Stimulated activated CD4-positive, alpha-beta T cell treated with anti-CD3 and anti-CD28 coated beads, Interleukin-1b, Interleukin-23, amount 100 ng/mL, for 48 hours (primary cell): ENCODE measurements at places on chromosomes 3 and 15.

DNA sequence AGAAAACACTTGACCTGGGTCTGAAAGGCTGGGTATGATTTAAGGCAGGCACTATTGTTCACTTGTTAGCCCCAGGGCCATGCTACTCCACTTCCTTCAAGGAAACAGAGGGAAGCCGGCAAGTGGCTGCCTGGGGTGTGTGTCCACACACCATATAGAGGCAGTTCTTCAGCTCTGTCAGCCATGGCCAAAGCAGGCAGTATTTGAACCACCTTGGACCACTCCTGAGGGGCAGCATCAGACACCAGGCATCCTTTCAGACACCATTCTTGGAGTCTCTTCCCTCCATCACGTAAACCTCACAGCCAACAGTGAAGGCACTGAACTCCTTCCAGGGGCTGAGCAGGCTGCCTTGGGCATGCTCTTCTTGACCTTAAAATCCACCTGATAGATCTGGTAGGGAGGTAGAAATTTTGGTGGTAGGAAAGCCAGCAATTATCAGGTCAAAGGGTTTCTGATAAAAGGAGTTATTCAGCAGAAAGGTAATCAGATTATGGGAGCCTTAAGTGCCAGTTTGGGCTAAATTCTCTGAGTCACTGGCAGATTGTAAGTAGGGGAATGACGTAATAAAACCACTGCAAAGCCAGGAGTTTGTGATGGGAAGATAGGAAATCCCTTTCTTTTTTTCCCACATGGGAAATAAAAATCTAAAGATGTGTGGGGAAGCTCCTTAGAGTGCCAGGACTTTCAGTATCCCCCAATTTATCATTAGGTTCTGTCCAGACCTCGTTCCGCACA is 20.2 kb downstream of the TGFBR2 start:
- DNase-seq, result no peak

DNA sequence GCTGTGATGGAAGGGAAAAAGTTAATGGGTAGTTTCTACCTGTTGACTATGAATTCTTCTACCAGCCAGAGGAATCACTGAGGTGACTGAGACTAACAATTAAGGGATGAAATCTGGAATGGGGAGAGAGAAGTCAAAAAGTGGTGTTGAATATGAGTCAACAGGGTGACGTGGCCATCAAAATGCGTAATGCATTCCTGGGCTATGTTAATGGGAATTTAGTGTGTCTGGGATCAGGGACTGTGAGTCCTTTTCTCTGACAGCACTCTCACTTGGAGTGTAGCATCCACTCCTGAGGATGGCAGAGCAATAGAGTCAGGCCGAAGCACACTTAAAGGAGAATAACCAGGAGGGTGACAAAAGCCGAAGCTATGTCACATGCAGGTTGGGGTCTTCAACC is 60.4 kb downstream of the MESD start:
- DNase-seq, result no peak

DNA sequence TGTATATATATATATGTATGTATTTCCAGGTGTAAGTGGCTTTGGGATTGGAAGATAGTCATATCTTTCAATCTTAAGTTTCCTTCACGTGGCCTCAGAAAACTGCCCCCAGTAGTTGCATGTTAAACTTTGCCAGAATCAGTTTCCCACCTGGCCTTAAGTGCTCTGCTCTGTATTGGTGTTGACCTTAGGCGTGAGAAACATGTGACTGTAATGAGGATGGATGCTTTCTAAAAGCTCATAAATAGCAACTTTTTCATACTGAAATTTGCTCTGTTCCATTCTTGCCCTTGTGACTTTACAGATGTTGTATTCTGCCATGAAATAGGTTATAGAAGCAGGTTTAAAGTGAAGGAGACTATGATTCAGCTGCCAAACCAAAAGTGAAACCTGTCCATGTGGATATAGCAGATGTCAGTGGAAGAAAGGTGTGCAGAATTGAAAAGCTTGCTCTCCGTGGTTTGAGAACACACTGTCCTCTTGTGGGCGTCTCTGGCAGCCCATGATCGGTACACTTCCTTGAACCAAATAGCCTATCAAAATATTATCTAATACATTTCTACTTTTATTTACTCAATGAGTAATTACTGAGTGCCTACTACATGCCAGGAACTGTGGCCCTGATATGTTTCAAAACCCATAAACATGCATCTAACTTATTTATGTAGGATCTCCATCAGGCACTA is 15.8 kb downstream of the SCG5 start:
- DNase-seq, result no peak

DNA sequence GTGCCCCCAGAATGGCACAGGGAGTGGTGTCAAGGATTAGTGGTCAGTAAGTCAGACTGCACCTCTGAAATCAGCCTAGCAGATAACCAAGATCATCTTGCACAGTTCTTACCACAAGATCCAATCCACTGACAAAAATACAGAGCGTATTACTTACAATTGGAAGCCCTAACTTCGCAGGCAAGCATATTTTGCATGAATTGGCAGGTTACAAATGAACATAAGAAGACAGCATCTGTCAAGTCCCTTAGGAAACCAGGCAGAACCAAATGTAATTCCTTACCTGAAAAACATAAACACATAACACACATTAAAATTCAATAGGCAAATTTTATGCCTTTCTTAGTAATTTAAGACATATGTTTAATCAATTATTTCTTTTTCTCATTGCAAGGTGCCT is 293.4 kb downstream of the MAGI1 start:
- DNase-seq, result no peak

- no peak for DNase-seq
Measured at GRCh38 chr3:85535517-85535916, 576.7 kb downstream of the CADM2 start.

- no peak for DNase-seq
Measured at GRCh38 chr3:131702146-131702545, 199.4 kb upstream of the MRPL3 start.

DNA sequence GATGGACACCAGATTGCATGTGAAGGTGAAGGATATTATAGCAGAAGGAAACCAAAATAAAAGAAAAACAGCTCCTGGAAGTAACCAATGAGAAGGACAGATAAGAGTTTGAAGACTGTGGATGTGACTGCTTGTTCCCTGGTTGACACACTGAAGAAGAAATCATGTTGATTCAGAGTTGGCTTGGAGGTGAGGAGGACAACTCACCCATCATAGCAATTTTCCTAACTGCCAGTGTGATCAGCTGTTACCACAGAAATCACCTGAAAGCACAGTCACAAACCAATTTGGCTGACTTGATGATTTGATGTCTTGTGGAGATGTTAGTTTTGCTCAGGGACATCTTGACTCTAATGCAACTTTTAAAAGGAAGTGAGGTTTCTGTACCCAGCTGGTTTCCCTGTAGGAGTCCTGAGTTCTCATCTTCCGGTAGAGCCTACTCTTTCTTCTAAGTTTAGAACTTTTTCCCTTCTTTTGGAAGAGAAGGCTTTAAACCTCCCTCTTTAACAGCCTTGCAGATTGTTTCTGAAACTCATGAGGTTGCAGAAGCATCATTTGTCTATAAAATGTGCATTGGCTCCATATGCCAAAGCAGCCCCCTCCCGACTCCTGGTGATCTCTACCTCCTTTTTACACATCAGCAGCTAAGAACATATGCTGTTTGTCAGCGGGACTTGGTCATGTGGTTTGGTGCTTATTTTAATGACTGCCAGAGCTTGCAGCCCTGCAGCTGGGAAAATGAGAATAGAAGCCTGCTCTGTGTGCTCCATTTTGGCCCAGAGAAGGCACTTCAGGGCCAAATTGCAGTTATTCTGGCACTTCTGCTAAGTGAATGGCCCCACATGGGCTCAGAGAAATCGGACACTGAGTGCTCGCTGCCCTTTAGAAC is 10.3 kb downstream of the ATG7 start:
- DNase-seq, result no peak

GRCh38 chr15:43278869-43279268 is 12.1 kb upstream of the TGM5 start:
- DNase-seq, result no peak

DNA sequence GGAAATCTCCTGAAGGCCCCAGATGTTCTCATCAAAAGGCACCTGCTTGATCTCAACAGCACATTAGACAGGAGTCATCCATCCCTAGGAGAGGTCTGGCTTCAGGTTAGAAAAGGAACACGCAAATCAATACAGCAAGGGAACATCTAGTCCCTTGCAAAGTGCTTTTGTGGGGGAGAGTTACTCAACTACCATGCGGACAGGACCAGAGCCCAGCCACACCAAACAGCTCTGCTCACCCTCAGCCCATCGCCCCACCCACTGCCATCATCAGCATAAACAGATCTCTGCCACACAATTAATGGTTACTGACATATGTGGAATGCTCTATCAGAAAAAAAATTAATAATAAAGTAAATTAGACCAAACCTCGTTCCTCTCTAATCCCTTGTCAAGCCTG is 85.6 kb downstream of the MYLK start:
- no peak for DNase-seq

DNA sequence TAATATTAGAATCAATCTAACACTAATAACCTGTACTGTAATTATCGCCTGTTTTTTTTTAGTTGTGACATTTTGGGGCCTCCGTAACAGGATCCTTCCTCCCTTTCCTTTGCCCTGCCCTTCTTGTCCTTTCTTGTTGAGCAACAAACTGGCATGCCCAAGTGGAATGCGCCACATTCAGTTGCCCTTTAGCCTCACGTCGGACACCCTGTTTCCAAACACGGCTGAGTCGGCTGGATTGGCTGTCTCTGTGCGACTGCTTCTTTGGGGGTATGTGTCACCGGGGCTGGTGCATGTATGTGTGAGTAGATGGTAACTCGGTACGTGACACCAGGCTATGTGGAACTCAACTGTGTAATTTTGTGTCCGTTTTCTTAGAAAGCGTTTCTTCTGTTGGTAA is 24.1 kb downstream of the TRAK1 start:
- no peak for DNase-seq

GRCh38 chr3:183443395-183444385 is 15.3 kb upstream of the MCF2L2 start:
- no peak for DNase-seq

- no peak for DNase-seq
Measured at GRCh38 chr3:188863999-188864406, 307.8 kb upstream of the TPRG1 start.

DNA sequence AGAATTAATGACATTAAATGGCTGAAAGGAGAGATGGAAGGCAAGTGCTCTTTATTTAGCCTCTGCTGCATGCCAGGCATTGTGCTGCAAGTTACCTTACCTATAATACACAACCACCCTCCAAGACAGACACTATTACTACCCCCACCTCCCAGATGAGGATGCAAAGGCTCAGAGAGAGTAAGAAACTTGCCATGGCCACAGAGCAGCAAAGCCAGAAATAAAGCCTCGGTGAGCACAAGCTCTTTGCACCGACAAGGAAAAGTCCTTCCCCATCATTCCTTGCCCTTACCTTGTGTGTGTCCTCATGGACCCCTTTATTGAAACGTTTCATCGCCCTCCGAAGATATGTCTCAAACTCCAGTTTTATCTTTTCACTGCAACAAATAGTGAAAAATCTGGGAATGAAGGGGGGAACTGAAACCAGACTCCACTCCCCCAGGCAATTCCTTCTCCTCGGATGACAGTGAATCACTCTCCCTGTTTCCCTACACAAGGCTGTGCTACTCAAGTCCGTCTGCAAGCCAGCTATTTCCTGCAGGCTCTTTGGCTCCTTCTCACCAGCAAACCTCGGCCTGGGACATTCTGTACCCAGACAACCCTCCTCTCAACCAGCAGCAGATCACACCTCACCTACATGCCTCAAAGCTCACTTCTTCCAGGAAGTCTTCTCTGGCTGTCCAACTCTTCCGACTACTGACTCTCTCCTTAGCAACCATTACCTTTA is 11.4 kb downstream of the XPC start:
- no peak for DNase-seq

DNA sequence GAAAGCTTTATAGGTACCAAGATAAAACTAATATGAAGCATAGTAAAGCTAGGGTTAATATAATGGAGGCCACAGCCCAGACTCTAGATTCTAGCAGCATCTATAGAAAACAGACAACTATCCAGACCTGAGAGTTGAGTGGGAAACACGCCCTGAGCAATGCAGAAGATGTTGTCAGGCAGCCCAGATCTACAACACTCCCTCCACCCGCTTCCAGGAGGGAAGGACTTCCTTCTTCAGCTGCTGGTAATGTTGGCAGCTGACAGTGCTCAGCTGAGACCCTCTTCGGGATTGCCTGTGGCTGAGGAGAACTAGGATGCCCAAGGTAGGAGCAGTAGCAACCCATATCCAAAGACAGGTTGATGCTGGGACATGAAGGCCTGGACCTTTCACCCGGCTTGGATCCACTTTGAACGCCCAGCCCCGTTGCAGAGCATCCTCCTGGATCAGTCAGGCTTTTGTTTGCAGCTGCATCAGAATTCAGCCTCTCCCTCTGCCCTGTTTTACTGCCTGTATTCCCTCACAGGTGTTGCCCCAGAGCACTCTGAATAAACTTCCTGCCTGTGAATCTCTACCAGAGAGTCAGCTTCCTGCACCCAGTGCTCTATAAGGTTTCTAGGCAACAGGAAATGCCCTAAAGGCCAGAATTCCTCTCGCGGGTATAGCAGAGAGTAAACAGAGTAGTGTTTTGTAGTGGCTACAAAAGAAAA is 174.7 kb upstream of the IL12A start:
- no peak for DNase-seq

GRCh38 chr3:140176526-140176925 is 241.5 kb downstream of the CLSTN2 start:
- DNase-seq, result no peak

DNA sequence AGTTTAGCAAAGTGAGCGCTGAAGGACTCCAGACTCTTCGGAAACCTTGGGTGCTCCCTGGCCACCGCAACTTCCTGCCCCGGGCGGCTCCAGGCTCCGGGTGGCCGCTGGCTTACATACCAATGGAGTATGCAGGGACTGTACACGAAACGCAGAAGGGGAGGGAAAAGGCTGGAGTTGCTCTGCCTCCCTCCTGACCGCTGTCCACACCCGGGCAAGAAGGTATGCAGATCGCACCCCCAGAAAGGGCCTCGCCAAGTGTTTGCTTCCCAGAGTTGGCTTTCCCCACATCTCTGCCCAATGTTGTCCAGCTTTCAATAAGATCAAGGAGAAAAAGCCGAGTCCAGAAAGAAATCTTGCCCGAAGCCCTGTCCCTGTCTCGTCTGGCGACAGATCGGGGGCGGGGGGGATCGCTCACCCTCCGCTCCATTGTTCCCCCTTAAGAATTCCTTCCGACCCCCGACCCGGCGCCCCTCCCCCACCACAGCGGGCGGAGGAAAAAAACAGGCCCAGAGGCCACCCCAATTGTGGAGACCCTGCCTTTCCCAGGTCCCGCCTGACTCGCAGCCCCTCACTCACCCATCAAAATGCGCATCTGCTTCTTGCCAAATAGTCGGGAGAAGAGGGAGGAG is 533 bp downstream of the ARF4 start:
- peak; percentile 64 for DNase-seq

DNA sequence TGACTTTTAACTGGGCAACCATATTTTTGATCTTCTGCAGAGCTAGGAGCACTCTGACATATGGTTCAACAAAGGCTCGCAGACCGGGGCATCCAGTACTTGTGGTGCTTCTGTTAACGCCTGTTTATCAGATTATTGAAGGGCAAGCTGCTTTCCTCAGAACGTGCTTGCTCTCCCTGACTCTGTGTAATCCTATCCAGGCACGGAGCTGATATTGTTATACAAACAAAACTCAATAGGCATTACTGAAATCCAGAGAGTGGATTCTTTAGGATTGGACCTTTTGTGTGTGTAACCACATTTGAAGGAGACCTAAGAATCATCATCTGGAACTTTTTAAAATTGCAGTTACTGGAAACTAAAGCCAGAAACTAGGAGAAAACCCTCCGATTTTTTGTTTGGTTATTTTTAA is 246.5 kb downstream of the PTPRG start:
- DNase-seq, result no peak
